Naive thymus-derived CD8-positive, alpha-beta T cell (primary cell): ENCODE measurements at places on chromosomes 2 and 18.

GRCh38 chr2:144211826-144212225 lies 308.1 kb downstream of the ZEB2 start:
- peaks cover 31% of the 10 kb centered on the region for H3K4me1 ChIP-seq
- H3K4me3 ChIP-seq = no peak overlapping the region
- H3K27me3 ChIP-seq = no peaks in the 10 kb centered on the region
- no peak for DNase-seq
- peaks cover 8% of the 10 kb centered on the region for H3K36me3 ChIP-seq
- no peak overlapping the region for H3K27ac ChIP-seq

DNA sequence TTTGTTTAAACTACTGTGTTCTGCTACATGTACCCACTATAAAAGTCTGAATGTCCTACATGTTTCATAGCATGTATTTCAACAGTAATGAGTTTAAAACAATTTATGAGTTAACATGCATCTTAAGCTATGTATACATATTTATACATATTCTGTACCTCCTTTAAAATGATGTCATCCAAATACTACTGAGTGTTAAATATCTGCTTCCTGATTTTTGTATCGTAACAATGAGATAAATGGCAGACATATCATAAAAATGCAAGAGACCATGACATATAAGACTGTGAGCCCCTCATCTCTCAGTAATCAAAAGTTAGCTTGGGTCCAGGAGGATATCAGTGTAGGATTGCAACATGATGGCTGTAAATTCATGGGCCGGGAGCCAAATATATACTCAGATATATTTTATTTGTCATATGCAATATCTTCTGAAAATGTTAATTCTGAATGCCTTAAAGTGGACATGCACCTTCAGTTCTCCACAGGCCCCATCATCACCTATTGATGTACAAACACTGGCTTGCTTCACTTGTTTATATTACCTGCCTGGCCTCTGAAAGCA lies 3.6 kb downstream of the COL5A2 start:
- H3K27me3 ChIP-seq = peaks cover 9% of the 10 kb centered on the region
- H3K27ac ChIP-seq = no peak overlapping the region
- no peak for DNase-seq
- H3K4me3 ChIP-seq = no peak overlapping the region

DNA sequence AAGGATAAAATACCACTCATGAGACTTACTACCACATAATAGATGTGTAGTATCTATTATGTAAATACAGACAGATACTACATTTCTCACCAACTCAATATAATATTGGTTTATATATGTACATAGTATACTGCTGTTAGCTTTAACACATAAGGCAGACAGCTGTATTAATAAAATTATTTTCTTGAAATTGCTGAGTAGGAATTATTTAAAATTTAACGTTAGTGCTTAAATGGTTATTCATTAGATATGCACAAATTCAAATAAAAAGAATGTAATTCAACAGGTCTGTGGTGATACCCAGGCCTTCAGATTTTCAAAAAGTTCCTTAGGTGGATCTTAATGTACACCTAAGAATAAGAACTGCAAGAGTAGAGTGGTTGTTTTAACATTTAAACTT lies 59.0 kb downstream of the PRPF40A start:
- no peak overlapping the region for H3K4me3 ChIP-seq
- DNase-seq = no peak
- no peaks in the 10 kb centered on the region for H3K4me1 ChIP-seq
- no peak overlapping the region for H3K27ac ChIP-seq
- peaks cover 92% of the 10 kb centered on the region for H3K36me3 ChIP-seq

GRCh38 chr2:53969285-53969967 lies 1.4 kb downstream of the PSME4 start:
- H3K36me3 ChIP-seq = peaks cover 7% of the 10 kb centered on the region
- H3K4me1 ChIP-seq = peaks cover 72% of the 10 kb centered on the region
- peak overlapping the region; percentile 86 for H3K4me3 ChIP-seq
- no peaks in the 10 kb centered on the region for H3K27me3 ChIP-seq

DNA sequence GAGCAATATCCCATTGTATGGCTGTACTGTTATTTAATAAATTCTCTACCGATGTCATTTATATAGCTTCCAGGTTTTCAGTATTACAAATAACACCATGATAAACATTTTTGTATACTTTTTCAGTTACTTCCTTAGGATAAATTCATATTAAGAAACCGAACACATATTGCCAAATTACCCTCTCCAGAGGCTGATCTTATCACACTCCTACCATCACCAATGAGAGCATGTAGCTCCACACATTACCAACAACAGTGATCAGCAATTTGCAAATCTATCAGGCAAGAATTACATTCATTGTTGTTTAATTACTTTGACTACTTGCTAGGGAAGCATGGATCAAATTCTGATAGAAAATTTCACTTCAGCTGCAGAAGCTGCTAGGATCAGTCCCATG lies 5.8 kb upstream of the NDUFV2 start:
- H3K4me1 ChIP-seq = peaks cover 46% of the 10 kb centered on the region
- H3K27me3 ChIP-seq = no peaks in the 10 kb centered on the region
- H3K4me3 ChIP-seq = no peak overlapping the region
- no peak for DNase-seq

GRCh38 chr2:220036431-220036830 lies 409.0 kb downstream of the SLC4A3 start:
- H3K4me3 ChIP-seq = no peak overlapping the region
- no peaks in the 10 kb centered on the region for H3K4me1 ChIP-seq
- DNase-seq = no peak
- no peaks in the 10 kb centered on the region for H3K27me3 ChIP-seq
- no peak overlapping the region for H3K27ac ChIP-seq
- no peaks in the 10 kb centered on the region for H3K36me3 ChIP-seq

- H3K27me3 ChIP-seq = no peaks in the 10 kb centered on the region
- H3K4me1 ChIP-seq = peaks cover 38% of the 10 kb centered on the region
- DNase-seq = no peak
- no peak overlapping the region for H3K27ac ChIP-seq
- no peak overlapping the region for H3K4me3 ChIP-seq
Observed at GRCh38 chr2:100237770-100238169, 84.5 kb downstream of the LONRF2 start.

- peaks cover 91% of the 10 kb centered on the region for H3K4me1 ChIP-seq
- peak overlapping the region; percentile 98 for H3K27ac ChIP-seq
- no peak for DNase-seq
Observed at GRCh38 chr2:197191177-197191939, 119.2 kb downstream of the ANKRD44 start.

- H3K4me3 ChIP-seq = no peak overlapping the region
- H3K36me3 ChIP-seq = peaks cover 83% of the 10 kb centered on the region
- no peak for DNase-seq
- no peak overlapping the region for H3K27ac ChIP-seq
Observed at GRCh38 chr2:88575051-88575450, 52.2 kb downstream of the EIF2AK3 start.

- no peak for DNase-seq
- peaks cover 2% of the 10 kb centered on the region for H3K27me3 ChIP-seq
- no peaks in the 10 kb centered on the region for H3K4me1 ChIP-seq
- H3K27ac ChIP-seq = no peak overlapping the region
- no peaks in the 10 kb centered on the region for H3K36me3 ChIP-seq
- H3K4me3 ChIP-seq = no peak overlapping the region
Observed at GRCh38 chr2:129645335-129645734, 334.1 kb upstream of the RAB6C start.
